ENCODE measurements at places on chromosomes 5 and 9.

DNA sequence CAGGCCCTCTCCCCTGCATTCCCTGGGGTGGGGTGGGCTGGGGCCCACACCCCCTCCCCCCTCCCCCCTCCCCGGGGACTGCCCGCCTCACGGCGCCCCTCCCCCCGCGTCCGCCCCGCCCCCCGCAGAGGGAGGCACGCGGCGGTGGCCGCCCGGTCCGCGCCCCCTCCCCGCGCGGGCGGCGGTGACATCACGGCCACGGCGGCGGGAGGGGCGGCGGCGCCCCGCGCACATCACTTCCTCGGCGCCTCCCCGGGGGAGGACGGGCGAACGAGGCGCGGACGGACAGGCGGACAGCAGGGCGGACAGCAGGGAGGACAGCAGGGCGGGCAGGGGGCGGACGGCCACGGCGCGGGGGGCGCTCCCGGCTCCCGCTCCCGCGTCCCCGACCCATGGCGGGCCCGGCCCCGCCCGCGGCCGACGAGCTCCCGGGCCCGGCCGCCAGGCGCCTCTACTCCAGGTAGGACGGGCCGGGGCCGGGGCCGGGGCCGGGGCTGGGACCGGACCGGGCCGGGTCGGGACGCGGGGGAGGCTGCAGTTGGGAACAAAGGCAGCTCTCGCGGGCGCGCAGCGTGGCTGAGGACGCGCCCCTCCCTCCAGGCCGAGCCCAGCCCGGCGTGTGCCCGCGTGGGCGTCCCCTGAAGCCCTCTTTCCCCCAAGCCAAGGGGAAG lies at the start of gene GPSM1:
GPSM1 (plus strand) TSS at position 236 of the 671 bp plus-strand sequence; CDS start at position 393, 157 bp downstream.
- peak; percentile 32 for DNase-seq

GRCh38 chr5:65837139-65837538 lies 89.2 kb upstream of the ERBIN start:
- DNase-seq, result no peak

DNA sequence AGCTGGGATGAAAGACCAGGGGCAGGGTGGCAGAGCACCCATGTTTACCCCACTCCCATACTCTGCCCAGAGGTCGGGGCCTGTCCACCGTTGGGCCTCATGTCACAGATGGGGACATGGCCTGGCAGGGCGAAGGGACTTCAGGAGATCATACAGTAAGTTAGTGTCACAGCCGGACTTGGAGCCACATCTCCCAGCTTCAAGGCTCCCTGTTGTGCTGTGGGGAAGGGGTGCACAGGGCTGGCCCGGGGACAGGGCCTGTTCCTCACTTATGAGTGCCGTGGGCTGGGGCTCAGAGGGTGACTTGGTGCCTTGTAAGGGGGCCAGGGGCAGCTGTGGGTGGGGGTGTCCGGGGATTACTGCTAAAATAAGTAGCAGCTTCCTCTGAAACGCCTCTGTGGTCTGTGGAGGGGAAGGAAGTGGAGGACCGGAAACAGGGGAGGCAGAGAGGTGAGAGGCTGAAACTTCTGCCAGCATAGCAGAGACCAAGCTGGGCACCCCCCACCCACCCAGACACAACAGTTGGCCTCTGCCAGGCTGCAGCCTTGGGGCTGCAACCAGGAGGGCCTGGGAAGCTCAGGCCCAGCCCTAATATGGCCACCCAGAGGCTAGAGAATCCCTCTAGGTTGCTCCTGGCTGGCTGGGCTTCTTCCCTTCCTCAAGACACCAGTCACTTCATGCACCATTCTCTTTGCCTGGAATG lies 41.1 kb upstream of the NEK6 start:
- DNase-seq, result peak; percentile 96

DNA sequence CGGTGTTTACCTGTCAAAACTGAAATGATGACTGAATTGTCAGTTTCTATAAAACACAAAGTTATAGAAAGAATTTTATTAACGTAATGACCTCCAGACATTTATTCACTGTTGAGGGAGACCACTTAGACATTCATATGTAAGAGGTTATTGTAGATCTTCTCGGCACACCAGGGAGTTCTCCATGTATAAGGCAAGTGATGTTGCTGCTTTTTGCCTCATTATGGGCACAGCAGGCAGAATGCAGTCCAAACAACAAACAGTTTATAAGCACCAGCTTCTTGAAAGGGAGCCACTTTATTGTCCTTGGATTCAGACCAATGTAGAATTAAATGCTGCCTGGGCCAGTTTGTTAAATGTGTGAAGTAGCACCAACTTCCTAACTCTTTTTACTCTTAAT lies 66.7 kb downstream of the C7 start:
- no peak for DNase-seq

DNA sequence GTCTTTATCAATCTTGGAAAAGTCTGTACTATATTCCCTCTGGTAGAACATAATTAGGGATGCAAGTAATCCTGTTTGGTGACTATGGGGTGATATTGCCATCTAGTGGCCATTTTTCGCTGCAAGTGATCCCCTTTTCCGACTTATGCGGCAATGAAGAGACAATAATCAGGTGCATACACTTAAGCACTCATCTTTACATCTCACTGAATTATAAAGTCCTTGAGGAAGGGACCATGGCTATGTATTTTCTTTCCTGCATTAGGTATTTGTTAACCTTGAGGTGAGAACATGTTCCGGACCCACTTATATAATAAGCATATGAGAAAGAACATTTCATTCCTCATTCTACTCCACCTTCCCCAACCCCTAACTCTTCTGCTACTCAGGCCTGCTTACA lies 19.6 kb upstream of the LIX1 start:
- peak; percentile 42 for DNase-seq

GRCh38 chr9:75096796-75097195 lies 8.5 kb downstream of the OSTF1 start:
- DNase-seq, result no peak

DNA sequence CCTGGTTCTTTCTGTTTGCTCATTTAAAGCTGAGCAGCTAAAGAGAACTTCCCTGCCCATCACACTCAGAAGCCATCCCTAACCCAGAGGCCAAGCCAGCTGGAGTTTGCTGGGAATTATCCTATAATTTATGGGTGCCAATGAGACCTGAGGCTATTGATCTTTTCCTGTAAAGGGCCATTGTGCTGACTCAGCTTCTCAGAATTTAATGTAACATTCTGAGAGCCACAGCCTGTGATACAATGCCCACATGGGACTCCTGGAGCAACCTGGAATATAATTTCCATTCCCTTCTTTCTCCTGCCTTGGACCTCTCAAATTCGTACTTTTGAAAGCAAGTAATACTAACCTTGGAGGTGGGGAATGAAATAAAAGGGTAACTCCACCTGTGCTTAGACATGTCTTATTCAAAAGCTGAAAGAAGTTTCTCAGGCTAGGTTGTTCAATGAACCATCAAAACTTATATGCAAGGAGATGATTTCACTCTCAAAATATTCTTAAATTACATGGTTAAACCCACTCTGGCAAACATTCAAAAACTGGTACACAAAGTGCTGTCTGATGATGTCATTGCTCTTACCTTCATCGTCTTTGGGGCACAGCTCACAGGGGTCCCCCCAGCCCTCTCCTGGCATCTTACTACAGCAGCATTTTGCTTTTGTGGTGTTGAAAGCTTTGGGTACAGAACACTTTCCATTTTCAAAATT lies 206.7 kb downstream of the SLC12A2 start:
- DNase-seq, result no peak

DNA sequence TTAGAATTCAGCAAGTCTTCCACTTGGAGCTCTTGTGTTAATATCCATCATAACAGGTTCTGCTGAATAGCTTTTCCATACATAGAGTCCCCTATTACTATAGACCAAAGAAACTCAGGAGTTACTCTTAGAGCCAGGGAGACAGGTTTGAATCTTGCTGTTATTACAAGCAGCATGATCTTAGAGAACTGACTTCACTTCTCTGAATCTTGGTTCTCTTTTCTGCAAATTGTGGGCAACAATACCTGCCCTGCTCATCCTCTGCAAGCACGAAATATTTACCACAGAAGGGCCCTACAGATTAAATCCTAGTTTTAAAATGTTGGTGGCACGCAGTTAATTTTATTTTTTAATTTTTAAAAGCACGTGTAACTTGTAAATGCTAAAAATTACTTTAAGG lies 111.7 kb downstream of the TLR4 start:
- no peak for DNase-seq

DNA sequence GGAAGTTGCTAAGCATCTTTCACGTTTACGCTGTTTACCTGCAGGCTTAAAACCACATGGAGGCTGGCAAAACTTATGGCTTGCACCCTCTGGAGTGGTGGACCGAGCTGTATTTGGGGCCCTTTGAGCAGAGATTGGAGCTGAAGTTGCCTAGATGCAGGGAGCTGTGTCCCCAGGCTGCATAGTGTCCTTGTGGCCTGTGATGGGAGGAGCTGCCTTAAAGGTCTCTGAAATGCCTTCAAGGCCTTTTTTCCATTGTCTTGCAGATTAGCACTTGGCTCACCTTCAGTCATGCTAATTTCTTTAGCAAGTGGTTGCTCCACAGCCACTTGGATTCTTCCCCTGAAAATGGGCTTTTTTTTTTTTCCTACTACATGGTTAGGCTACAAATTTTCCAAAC lies 81.5 kb upstream of the CHD1 start:
- DNase-seq, result no peak

- DNase-seq, result peak; percentile 38
Measured at GRCh38 chr5:150328515-150328914, 25.8 kb upstream of the ARSI start.

GRCh38 chr9:92725766-92726165 lies 38.9 kb downstream of the BICD2 start:
- DNase-seq, result no peak

DNA sequence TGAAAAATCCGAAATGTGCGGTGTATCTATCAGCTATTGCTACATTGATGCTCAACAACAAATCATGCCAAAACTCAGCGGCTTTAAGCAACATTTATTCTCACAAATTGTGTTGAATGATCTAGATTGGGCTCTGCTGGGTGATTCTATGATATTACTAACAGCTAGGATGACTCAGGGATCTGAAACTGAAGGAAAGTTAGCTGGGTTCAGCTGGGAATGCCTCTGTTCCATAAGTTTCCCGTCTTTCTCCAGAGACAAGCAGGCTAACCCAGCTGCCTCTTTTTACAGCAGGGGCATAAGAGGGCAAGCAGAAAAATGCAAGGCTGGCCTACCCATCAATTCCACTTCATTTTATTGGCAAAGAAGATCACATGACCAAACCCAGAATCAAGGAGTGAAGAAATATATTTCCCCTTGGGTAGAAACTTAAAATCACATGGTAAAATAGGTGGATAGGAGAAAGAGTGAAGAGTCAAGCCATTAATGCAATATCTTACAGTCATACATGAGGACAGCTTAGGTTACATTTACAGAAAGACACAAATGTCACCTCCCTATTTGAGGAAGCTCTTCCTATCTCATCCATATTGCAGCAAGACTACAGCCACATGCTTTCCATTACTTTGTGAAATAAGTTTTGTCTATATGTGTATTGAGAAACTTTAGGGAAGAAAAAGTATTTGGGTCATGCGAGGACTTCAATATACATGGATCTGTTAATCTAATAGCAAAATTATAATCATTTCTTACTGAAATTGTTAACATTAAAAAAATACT lies 30.8 kb downstream of the IL7R start:
- DNase-seq, result peak; percentile 63

DNA sequence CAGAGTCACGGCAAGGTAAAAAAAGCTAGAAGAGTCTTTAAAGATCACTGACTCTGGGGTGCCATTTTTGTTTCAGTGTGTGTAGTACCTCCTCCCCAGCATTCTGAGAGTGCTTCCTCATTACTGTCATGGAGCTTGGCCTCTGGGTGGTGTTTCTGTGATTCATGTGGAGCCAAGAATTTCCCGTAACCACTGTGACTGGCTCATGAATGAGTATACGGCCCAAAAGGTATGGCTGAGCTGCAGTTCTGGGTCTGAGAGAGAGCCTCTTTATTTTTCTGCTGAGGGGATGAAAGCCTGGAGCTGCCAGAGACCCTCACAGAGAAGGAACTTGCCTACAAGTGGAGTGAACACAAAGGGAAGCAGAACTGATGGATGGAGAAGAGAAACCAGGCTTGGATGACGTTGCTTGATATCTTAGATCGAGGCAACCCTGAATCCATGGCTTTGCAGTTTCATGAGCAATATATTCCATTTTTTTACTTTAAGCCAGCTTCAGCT lies 85.6 kb downstream of the PTTG1 start:
- peak; percentile 79 for DNase-seq

GRCh38 chr5:25066239-25066638 lies 421.5 kb upstream of the CDH10 start:
- DNase-seq, result no peak

DNA sequence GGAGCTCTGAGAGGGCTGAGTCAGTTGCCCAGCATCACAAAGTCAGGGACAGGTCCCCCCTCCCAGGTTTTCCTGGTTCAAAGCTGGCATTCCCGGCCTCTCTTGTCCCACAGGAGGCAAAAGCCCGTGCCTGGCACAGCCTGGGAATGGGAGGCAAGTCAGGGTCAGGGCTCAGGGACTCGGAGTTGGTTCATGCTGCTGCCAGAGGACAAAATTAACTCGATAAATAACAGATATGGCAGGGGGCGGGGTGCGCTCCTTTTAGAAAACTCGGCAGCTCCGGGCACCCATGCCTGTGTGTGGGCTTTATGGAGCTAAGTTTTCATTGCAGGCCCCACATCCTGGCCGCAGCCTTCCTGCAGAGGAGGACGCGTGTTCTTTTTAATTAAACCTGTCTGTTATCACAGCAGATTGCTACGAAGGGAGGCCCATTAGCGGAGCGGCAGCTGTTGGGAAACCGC lies 62.8 kb upstream of the LMX1B start:
- DNase-seq, result no peak

DNA sequence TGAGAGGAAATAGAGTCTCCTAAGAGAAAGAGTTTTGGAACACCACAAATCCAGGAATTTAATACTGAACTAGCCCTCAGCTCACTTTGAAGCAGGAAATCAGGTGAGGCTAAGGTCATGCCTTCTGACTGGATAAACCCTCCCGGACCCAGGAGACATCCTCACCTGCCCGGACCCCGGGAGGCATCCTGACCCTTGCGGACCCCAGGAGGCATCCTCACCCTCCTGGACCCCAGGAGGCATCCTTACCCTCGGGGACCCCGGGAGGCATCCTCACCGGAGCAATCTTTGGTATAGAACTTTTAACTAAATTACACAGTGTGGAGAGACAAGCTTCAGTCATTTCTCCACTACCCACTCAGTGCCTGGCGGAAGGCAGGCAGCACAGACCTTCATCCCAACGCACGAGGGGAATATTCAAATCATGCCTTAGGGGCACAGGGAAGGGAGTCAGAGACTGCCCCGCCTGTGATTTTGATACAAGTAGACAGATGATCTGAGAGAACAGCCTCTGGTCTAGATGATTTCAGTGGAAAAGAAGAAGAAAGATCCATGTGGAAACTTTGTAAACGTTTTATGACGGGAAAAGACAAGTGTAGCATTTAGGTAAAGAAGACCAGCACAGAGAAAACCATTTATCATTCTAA lies 21.3 kb downstream of the STXBP1 start:
- no peak for DNase-seq

DNA sequence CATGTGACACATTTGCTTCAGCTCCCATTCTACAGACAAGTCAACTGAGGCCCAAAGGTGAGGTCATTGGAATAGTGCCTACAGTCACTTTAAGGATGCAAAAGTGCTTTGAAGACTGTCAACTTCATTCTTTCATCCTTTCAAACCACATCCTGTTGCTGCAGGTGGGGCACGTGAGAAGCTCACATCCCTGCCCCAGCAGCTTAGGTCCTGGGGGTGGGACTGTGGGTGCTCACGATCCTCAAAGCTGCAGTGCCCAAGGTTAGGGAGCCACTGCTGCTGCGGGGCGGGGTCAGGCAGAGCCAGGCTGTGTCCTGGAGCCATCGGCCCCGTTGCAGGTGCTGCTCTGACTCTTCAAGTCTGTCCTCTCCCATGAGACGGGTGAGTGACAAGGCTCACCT lies 57.9 kb upstream of the IER5L start:
- DNase-seq, result no peak
